Fibroblast of skin of abdomen (primary cell): ENCODE measurements at places on chromosomes 4 and X.
A peak's percentile ranks its signal among the peaks of the same experiment; 100 is the strongest.

DNA sequence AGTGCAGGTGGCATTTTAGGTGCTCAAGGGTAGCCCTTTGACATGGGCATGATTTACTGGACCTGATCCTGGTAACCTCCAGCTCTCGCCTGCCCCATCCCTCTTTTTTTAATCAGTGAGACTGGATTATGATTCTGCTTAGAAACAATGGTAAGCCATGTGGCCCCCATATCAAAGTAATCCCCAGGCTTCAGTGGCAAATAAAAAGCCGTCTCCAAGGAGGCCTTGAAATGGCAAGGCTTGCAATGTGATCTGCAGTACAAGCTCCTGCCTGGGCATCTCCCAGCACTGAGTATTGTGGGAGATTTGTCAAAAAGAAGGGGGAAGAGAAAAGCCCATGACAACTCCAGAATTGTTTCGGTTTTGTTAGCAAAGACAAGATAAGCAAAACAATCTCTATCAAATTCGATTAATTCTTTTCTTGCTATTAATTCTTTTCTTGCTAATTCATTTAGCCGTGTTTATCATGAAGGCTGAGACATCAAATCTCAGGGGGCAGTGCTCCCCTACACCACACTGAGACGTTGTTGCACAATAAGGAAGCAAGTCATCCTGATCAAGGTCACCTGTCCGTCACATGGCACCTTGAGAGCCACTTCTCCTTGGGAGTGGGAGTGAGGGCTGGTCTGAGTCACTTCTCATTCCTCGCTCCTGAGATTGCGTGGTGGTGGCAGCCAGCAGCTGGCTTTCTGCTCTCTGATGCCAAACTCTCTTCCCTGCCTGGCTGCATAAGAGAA is 312.7 kb upstream of the GATB start:
- no peak for DNase-seq

DNA sequence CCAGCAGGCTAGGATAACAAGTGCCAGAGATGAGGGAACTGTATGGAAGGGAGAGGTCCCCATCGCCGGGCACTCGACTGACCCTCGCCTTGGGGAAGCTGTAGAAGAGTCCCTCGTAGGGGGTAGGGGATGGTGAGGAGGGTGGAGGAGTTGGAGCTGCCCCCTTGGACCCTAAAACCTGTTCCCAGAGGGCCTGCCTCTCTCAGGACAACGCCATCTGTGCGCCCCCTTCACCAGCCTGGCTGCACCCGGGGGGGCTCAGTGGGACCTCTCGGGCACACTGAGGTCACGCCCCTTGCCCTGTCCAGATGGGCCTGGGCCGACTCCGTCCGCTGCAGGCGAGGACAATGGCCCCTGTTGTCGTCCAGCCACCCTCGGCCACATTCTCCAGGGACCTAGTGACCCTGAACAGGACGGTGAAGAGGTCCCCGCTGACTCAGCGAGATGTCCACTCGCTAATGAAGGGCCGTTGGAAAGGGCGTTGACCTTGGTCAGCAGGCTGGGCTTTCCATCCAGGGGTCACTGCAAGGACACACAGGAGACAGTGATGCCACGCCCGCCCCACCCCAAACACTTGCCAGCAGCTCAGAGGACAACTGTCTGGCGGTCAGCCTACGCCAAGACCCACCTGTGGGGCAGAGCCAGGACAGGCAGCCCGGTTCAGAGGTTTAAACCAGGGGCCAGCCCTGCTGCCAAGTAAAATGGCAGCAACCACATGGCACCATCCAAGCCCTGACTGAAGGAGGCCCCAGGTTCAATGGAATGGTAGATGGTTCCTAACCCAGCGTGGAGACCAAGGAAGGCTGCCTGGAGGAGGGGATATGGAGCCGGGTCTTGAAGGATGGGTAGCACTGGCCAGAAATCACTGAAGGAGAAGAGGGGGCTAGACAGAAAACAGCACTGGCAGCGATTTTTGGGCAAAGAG is 51.2 kb downstream of the HMX1 start:
- DNase-seq = no peak

DNA sequence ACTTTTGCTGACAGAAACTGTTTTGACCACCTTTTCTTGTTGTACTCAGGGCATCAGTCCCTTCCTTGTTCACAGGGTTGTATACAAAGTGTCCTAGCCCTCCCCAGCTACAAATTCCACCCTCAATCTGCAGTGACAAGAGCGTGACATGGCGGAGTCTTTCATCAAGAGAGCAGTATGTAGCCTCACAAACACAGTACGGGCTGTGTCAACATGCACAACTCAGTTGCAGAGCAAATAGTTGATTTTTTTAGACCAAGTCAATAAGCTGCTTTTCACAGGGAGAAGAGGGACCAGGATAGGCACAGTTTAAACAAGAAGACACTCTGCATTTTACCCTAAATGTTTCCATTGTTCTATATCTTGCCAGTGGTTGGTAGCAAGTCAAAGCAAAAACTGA is 8.6 kb upstream of the HS6ST2 start:
- DNase-seq = no peak

DNA sequence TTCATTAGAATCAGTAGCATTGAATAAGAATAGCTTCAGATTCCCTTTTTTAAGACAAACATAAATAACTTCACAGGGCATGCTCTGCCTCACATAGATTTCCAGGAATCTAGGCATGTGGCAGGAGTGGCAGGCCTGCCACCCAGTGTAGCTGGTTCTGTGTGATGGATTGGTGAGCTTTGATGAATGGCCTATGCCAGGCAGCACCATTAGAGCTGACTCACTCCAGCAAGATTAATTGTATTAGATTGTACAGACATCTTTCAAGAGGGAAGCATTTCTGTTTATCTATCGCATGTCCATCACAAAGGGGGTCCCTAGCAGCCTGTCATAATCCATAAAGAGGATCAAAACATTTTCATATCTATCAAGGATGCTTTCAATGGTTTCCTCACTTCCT is 71.9 kb downstream of the NAA11 start:
- DNase-seq = no peak

DNA sequence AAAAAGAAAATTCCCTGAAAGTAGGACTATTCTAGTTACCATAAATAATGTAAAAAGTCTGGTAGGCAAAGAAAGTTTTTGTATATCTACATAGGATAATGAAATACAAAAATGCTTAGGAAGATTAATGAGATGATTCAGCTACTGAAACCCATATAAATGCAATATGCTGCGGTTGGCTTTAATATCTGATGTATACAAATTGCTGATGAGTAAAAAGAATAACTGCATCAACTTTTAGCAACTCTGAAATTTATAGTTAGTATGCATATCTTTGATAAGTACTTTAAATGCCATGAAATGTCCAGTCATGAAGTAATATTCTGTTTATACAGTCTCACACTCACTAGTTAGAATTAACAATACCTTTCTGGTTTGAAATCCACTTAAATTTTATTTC is 404.8 kb downstream of the TLL1 start:
- DNase-seq = peak; percentile 82

- DNase-seq = no peak
Observed at GRCh38 chr4:118739022-118739713, 54.0 kb downstream of the METTL14 start.

DNA sequence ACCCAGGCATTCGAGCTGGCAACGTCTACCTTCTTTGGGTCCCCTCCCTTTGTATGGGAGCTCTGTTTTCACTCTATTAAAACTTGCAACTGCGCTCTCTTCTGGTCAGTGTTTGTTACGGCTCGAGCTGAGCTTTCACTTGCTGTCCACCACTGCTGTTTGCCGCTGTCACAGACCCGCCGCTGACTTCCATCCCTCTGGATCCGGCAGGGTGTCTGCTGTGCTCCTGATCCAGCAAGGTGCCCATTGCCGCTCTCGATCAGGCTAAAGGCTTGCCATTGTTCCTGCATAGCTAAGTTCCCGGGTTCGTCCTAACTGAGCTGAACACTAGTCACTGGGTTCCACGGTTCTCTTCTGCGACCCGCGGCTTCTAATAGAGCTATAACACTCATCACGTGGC is 183.5 kb upstream of the GALNTL6 start:
- no peak for DNase-seq

DNA sequence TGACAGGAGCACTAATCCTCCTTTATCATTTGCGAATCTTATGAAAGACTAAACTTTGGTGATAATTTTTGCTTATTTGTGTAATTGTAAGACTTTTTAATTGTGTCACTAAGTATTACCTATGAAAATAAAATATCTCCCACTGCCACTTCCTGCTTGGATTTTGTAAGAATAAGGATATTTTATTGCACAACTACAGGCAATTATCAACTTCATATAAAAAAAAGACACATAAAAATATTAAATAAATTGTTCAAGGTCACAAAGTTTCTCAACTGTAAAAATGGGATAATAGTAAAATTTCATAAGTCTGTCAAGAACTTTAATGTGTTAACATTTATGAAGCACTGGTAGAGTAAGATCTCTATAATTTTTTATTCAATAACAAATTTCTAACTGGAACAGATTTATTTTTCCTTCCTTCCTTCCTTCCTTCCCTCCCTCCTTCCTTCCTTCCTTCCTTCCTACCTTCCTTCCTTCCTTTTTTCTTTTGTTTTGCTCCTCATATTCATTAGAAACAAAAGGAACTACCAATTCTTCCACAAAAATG is 527.6 kb upstream of the FAM47C start:
- DNase-seq = no peak

DNA sequence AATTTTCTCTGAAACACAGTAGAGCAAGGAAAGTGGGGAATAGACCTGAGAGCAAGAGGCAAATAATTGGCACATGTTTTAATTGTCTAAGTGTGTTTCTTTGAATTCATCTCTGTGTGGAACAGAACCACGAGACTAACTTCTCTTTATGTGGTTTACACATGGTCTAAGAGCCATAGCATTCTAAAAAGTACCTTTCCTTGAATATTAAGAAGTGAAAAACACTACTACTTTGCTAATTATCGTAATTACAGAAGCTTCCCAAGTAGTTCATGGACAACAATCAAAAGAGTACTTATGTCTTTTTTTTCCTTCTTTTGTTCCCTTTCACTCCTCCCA is 2.9 kb upstream of the CYBB start:
- no peak for DNase-seq

GRCh38 chrX:8565729-8566128 is 101.1 kb downstream of the VCX3B start:
- no peak for DNase-seq

DNA sequence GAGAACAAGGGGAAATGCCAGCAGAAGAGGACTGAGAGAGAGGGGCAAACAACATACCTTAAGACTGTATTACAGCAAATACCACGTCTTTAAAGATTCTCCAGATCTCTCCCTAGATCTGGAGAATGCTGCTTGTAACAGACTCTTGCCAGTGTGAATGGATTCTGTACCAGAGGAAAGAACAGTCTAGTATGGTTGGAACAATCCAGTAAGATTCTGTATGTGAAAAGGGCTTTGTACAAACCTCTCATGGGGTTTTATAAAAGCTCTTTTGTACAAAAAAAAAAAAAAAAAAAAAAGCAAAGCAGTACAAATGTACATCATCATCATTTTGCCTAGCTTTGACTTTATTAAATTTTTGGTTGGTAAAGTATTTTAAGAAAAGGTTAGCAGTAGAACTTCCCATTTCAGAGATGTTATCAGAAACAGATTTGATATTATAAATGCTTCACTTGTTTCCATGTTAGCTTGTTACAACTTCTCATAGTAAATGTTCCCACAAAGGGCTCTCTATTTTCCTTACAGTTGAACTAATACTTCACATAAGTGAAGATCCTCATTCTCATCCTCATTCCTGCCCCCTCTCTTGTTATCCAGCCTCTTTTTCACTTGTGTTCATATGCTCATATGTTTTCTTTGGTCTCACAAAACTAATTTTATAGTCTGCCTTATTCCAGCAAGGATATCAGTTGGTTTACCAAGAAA is 144.2 kb downstream of the EDA start:
- no peak for DNase-seq

DNA sequence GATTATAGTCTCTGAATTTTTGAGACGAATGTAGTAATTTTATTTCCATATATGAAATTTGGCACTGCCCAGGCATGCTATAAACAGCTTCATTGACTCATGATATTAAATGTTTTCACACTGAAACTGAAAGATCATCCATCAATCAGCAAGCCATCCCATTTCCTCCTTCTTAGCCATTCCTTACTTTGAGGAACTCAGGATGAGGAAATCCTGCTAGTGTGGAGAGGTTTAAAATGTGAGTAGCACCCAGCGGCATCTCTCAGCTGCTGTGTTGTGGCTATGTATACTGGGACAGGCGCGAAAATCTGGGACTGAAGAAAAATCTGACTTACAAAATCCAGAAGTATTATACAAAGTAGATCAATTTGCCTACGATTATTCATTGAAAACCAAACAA is 52.1 kb downstream of the PTCHD1 start:
- DNase-seq = no peak

DNA sequence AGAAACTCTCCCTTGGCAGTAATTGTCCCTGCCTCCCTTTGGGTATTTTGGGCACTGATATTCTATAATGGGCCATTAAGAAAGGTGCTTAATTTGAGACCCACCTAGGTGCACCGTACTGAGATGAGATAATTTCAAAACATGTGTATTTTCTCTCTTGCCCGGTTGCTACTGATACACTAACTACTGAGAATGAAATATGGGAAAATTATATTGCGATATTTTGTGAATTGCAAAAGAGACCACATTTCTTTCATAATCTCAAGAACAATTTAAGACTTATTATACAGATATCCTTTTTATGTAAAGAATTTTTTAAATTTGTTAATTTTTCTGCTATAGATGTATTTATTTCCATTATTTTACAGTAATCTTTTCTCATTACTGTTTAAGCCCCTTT is 284.9 kb downstream of the ADGRL3 start:
- no peak for DNase-seq

DNA sequence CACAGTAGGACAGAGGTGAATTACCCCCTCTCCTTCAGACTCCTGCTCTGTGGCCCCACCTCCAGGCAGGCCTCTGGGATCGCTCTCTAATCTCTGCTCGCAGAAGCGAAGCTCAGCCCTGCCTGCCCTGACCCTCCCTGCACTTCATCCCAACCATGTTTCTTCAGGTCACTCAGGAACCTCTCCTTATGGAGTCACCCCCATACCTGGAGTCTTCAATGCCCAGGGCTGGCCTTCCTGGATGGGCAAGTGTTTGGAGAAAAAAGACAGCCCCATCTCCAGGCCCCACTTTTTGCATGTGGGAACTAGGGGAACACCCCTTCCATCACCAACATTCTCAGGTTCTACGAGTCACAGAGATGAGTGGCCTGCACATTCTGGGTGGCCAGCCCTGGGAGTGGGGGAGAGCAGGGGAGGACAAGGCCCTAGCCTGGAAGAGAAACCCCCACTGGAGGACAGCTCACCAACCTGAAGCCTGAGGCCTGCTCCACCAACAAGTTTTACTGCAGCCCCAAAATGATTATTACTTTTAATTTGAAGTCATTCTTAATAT is 90.8 kb downstream of the PPP2R2C start:
- no peak for DNase-seq

DNA sequence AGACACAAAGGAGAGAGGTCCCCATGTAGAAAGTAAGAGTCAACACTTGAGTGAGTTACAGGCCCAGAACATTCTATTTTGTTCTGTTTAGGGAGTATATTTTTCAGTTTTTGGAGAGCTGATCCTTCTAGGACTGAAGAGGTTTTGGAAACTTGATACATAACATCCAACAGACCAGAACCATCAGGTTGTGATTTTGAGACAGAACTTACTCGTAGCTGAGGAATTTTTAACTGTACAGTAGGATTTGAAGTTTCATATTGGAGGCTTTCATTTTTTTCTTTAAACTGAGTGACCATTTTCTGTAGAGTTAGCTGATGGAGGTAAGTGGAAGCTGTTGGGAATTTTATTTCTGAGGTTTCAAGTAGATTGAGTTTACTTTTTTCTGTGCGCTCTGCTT is 73.3 kb downstream of the NCAPG start:
- DNase-seq = peak; percentile 34
